ENCODE measurements at places on chromosomes 6 and 20.

- no peak for DNase-seq
These were observed 9.9 kb downstream of the PCIF1 start for GRCh38 chr20:45944151-45944964.

GRCh38 chr6:7721649-7722048 lies 4.2 kb upstream of the BMP6 start:
- no peak for DNase-seq

GRCh38 chr20:32191422-32191821 lies 16.1 kb downstream of the PLAGL2 start:
- DNase-seq: no peak

DNA sequence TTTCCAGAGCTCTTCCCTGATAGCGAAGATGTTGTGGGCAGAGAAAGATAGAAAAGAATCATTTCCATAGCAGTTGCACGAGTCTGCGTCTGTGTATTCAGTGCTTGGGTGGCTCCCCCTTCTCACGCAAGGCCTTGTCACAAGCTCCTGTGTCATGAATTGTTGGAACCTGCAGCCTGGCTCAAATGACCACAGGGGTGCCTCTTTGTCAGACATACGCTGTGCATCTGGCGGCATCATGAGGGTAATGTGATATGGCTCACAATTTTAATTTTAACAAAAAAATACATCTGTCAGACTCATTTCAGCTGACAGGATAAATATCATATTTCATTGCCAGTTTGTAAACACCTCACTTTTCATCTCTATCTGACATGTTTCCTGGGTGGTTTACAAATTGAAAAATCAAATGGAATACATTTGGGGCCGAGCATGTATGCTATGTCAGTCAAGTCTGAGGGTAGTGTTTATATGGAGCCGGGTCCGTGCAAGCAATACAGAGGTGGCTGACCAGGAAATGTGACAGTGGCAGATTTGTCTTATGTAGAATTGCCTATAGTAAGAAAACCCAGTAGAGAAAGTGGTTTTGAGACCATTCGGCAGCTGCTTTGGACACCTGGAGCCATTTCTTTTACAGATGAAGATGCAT lies 90.9 kb downstream of the CAP2 start:
- no peak for DNase-seq

GRCh38 chr20:35279040-35279439 lies 1.1 kb upstream of the MMP24OS start:
- DNase-seq: no peak

GRCh38 chr6:93389192-93389591 lies 30.2 kb downstream of the EPHA7 start:
- DNase-seq: no peak

GRCh38 chr20:10578607-10579006 lies 95.2 kb downstream of the JAG1 start:
- DNase-seq: no peak

DNA sequence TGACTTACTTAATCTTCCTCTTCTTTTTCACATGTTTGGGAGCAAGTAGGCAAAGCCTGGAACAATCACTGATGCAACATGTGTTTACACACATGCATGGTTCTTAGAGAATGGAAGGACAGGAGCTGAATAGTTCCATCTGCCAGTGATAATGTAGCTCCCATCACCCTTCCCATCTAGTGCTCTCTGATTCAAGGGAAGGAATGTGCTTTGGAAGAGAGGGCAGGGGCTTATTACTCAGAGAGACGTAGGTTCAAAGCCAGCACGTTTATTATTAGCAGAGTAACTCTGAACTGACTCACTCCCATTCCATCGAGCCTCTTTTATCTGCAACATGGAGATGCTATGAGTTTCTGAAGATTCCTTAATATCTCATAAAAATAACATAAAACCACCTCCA lies 211.9 kb downstream of the GMPR start:
- no peak for DNase-seq

DNA sequence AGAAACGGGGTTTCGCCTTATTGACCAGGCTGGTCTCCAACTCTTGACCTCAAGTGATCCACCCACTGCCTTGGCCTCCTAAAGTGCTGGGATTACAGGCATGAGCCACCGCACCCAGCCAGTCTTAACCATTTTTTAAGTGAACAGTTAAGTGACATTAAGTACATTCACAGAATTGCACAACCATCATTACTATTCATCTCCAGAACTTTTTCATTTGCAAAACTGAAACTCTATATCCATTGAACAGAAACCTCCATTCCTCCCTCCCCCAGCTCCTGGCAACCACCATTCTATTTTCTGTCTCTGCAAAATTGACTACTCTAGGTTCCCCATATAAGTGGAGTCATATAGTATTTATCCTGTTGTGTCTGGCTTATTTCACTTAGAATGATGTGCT lies 59.7 kb downstream of the PLCB4 start:
- no peak for DNase-seq

- DNase-seq: no peak
These were observed 3.9 kb upstream of the PRDM13 start for GRCh38 chr6:99602520-99603420.

DNA sequence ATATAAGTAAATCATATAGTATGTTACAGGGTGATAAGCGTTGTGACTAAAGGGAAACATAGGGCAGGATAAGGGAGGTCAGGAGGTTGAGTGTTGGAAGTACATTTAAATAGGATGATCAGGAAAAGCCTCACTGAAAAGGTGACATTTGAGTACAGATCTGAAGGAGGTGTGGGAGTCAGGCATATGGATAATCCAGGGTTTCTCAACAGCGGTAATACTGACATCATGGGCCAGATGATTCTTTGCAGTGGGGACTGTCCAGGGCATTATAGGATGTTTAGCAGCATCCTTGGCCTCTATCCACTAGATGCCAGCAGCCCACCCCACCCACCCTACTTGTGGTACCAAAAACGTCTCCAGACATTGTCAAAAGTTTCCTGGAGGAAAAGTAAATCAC lies 292.6 kb upstream of the PREP start:
- no peak for DNase-seq

DNA sequence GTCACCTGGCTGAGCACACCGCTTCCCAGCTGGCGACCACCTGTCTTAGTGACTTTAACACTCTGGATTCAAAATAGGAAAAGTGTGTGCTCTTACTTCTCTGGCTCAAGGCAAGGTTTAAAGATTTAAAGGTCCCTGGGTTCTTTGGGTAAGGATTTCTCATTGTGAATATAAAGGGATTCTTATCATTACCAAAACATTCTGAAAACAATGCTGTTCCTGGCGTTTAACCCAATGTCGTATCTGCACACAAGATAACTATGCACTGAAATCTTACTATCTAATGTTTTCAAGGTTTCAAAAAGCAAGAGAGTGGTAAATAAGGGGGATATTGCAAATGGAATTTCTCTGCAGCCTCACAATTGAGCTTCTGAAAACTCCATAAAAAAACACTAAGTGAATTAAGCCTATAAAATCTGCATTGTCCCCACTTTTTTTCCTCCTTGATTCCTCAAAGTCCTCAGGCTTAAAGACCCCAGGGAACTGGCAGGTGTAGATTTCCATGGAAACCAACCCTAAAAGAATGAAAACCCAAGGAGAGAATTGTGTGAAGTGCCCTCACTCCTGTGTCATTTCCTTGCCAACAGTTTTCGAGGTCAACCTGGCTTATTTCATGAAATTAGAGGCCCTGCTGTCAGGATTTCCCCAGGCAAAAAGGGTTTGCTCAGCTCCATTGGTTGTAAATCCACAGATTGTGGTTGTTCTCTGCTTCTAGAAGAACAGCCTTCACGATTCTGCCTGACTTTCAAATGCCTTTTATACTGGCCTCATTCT lies 44.0 kb downstream of the BMP2 start:
- DNase-seq: no peak

- DNase-seq: no peak
These were observed 192.4 kb upstream of the MYLIP start for GRCh38 chr6:15936503-15936902.

DNA sequence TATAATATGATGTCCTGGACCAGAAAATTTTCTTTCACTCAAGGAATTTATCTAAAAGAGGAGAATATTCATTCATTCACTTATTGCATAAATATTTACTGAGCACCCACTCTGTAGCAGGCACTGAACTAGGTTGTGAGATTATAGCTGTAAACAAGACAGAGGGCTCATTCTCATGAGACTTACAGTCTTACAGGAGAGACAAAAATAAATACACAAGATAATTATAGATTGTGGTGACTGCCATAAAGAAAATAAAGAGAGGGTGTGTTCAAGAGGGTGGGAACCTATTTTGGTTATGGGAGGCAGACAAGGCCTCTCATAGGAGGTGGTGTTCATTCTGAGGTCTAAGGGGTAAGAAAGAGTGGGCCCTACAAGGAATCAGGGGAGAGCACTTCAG lies 109.9 kb upstream of the SUPT3H start:
- no peak for DNase-seq

- no peak for DNase-seq
These were observed 7.5 kb upstream of the OOEP start for GRCh38 chr6:73377225-73377624.

DNA sequence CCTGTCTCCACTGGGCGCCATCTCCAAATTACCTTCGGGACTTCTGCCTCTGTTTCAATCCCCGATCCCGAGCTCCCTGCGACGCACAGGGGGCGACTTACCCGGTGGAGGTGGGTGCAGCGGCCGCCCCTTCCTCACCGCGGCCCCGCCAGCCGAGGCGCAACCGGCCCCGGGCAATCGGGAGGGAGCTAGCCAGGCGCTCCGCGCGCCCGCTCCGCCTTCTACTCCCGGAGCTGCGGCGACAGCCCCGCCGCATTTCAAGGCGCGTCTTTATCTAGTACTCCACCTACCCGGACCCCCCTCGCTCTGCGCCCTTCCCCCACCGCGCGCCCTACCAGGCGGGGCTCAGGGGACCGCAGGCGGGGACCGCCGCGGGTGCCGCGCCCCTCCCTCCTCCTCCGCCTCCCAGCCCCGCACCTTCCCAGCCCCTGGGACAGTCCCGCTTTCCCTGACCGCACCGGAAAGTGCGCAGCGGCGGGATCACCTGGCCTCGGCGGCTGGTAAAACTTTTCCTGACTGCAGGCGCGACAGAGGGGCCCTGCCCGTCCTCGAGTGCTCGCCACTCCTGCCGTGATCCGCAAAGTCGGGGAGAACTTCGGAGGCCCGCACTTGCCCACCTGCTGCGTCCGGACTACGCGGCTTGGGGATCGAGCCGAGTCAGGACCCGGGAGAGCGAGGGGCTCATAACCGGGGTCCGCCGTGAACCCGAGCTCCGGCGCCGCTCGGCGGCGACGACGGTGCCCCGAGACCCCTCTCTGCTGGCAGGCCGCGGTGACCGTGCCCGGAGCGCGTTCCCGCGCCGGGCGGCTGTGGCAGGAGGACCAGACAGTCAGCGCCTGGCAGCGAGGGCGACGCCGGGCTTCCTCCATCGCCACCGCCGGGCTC lies 8.0 kb upstream of the NKX2-2 start:
- DNase-seq: no peak

GRCh38 chr6:115885636-115886366 lies 174.9 kb downstream of the FRK start:
- no peak for DNase-seq

GRCh38 chr6:14313248-14313647 lies 195.7 kb downstream of the CD83 start:
- DNase-seq: no peak

DNA sequence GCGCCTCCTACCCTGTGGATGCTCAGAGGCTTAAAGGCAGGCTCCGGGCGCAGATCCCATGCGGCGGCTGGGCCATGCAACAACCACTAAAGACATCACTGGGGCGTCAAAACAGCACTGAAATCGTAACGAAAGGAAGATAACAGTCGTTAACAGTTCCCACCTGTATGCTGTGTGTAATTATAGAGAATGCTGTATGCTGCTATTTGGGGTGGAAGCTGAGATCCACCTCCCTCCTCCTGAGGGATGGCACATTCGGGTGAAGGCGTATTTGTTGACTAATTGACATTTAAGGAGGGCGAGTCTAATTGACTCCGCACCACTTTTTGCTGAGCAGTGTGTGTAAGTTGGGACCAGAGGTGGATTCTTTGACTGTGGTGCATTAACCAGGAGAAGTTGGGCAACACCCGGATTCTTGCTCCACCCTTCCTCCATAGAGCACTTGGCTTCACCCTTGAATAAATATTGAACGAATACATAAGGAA lies 687 bp downstream of the SLC35A1 start:
- no peak for DNase-seq

- no peak for DNase-seq
These were observed 49.1 kb upstream of the PRDM1 start for GRCh38 chr6:106037060-106037459.

- DNase-seq: no peak
These were observed 5.3 kb downstream of the NAA20 start for GRCh38 chr20:20022498-20022897.

GRCh38 chr6:25512560-25512959 lies 139.5 kb upstream of the SCGN start:
- no peak for DNase-seq

DNA sequence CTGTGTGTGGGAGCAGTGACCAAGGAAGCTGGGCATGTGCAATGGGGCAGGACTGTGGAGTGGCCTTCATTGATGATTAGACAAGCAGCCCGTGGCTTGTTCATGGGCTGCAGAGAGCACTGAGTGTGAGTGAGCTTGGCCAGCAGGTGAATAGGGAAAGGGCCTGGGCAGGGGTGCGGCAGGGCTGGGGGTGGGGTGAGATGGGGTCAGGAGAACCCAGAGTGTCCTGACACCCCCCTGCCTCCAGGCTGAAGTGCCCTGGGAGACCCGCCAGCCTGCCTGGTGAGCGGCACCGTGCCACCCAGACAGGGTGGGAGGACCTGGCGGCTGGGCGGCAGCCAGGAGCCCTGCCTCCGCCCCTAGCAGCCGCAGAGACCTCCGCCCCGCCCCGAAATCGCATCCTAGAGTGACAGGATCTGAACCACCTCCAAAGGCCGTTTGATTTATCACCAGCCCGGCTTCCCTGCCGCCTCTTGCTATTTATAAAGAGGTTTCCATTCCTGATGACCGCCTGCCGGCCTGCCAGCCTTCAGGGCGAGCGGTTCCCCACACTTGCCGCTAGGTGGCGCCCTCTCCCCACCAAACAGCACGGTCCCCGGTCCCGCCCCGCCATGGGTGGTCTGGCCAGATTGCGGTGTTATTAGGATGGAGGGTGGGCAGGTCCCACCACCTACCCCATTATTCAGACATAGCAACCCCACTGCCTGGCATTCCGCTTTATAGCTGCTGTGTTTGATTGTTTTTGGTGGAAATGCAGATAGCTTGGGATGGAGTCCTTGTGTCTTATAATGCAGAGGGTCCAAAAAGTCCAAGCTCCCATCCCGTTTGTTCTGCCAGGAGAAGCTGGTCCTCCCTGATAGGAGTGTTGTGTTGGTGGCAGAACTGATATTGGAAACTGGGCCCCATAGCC lies 3.5 kb downstream of the MYLK2 start:
- DNase-seq: peak; percentile 46

GRCh38 chr6:135479601-135480000 lies 17.9 kb downstream of the AHI1 start:
- DNase-seq: no peak

GRCh38 chr20:31472395-31473330 lies 2.3 kb downstream of the DEFB124 start:
- DNase-seq: no peak

- no peak for DNase-seq
These were observed 44.0 kb upstream of the RNGTT start for GRCh38 chr6:89007209-89008000.
